ENCODE measurements at places on chromosomes 1 and 21. TPM values are rescaled to one million over a fixed set of nuclear protein-coding genes. Genes with fewer than 3 reads are reported as not detected.
A peak's percentile ranks its signal among the peaks of the same experiment; 100 is the strongest.

The OPTC gene
- total RNA-seq = not detected

DNA sequence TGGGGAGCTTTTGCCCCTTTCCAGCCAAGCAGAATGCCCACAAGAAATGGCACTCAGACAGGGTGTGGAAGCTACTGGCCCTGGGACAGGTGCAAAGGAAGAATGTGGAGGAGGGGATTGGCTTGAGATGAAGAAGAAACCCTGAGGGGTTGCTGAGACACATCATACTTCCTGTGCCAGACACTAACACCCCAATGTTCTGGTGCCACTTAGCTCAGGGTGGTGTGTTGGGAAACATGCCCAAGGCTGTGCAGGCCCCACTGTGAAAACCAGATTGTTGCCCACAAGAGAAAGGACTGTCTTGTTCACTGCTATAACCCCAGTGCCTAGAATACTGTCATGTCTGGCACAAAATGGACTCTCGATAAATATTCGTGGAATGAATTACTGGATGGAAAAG, 9.9 kb upstream of the PAQR6 start:
- DNase-seq = no peak
- H3K36me3 ChIP-seq = peaks cover 100% of the 10 kb centered on the region
- H3K4me3 ChIP-seq = no peak overlapping the region
- no peaks in the 10 kb centered on the region for H3K27me3 ChIP-seq
- H3K4me1 ChIP-seq = no peaks in the 10 kb centered on the region
- H3K27ac ChIP-seq = no peak overlapping the region

DNA sequence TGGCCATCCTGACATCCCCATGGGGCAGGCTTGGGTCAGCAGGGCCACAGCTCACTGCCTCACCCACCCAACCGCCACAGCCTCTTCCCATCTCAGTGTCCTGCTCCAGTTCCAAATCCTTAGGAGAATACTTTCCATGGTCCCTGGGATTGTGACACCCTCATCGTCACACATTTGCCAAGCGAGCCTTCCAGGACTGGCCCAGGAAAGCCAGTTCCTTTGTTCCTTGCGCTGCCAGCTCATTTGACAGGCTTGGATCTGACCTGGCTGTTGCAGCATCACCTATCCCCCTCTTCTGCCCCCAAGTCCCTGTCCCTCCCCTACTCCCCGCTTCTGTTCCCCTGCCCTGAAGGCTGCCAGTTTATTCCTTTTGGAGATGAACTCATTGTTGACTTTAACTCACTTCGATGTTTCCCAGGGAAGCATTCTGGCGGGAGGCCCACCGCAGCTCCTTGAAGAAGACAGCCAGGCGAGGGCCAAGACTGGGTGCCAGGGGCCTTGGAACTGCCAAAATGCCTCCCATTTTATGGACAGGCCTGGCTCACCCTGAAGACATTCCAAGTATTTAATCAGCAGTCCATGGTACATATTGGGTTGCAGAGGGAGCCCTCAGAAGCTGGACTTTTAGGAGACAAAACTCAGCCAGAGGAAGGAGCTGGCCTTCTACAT, 10.2 kb upstream of the GNL2 start:
- H3K4me1 ChIP-seq = peaks cover 17% of the 10 kb centered on the region
- H3K27me3 ChIP-seq = no peaks in the 10 kb centered on the region
- H3K27ac ChIP-seq = no peak overlapping the region
- no peak for DNase-seq

- no peaks in the 10 kb centered on the region for H3K36me3 ChIP-seq
- H3K4me1 ChIP-seq = peaks cover 18% of the 10 kb centered on the region
- H3K27ac ChIP-seq = peak overlapping the region; percentile 24
These were observed 8.1 kb downstream of the ADAMTS5 start for GRCh38 chr21:26958788-26959187.

The KIRREL1 gene
- total RNA-seq = 50.9 TPM

DNA sequence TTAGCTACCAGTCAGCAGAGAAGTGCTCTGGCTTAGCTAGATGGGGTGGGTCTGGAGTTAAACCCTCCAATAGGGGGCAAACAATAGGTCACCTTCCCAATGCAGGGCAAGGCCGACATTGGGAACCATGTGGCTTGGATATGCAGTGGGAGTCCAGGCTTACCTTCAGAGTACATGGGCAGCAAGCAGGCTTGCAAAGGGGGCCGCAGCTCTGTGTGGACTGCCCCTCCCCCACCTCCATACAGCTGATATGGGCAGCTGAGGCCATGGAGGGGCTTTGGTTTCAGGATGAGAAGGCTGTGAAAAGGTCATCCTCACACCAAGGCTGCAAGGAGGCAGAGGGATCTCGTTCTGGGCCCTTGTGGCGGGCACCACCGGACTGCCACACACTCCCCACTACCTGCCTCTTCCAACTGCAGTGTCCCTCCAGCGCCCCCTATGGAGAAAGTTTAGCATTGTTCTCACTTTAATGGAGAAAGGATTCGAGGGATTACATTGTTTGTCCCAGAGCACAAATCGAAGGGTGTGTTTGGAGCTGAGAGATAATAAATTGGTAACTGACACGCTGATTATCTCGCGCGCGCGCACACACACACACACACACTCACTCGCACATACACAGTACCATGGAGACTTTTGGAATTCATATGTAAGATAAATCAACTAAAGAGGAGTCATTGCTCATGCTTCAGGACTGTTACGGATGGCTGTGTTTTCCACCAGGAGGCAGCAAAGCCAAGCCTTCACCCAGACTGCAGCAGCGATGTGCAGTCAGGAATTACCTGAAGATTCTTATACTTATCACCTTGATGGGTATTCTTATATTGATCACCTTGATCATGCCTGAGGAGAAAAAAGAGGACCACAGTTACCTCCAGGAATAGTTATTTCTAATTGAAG, 7.0 kb upstream of the SMCP start:
- no peak overlapping the region for H3K27ac ChIP-seq
- H3K27me3 ChIP-seq = no peaks in the 10 kb centered on the region
- no peaks in the 10 kb centered on the region for H3K4me1 ChIP-seq
- no peak for DNase-seq

The CATSPERE gene
- total RNA-seq = 0.85 TPM

- no peaks in the 10 kb centered on the region for H3K4me1 ChIP-seq
- H3K27me3 ChIP-seq = no peaks in the 10 kb centered on the region
- no peaks in the 10 kb centered on the region for H3K36me3 ChIP-seq
- H3K4me3 ChIP-seq = no peak overlapping the region
These were observed 35.3 kb downstream of the RERE start for GRCh38 chr1:8782001-8782620.

GRCh38 chr1:191261111-191261510, 783.4 kb upstream of the BRINP3 start:
- no peaks in the 10 kb centered on the region for H3K36me3 ChIP-seq
- no peaks in the 10 kb centered on the region for H3K27me3 ChIP-seq
- no peaks in the 10 kb centered on the region for H3K4me1 ChIP-seq
- no peak overlapping the region for H3K4me3 ChIP-seq
- H3K27ac ChIP-seq = no peak overlapping the region

GRCh38 chr1:119639109-119639508, 9.0 kb downstream of the ZNF697 start:
- H3K27ac ChIP-seq = no peak overlapping the region
- no peak for DNase-seq
- H3K4me1 ChIP-seq = no peaks in the 10 kb centered on the region
- H3K4me3 ChIP-seq = no peak overlapping the region
- H3K36me3 ChIP-seq = no peaks in the 10 kb centered on the region

The LEPROT gene
- total RNA-seq = 58.7 TPM

The FCGR1A gene
- total RNA-seq = 22.7 TPM

The FCGR2B gene
- total RNA-seq = 37.1 TPM

GRCh38 chr1:15188130-15188524, 34.6 kb downstream of the TMEM51 start:
- no peaks in the 10 kb centered on the region for H3K27me3 ChIP-seq
- H3K4me1 ChIP-seq = peaks cover 16% of the 10 kb centered on the region
- DNase-seq = no peak
- peak overlapping the region; percentile 65 for H3K27ac ChIP-seq
- H3K36me3 ChIP-seq = no peaks in the 10 kb centered on the region

The HHIPL2 gene
- 0.54 TPM for total RNA-seq

The C1orf56 gene
- total RNA-seq = 2.4 TPM

DNA sequence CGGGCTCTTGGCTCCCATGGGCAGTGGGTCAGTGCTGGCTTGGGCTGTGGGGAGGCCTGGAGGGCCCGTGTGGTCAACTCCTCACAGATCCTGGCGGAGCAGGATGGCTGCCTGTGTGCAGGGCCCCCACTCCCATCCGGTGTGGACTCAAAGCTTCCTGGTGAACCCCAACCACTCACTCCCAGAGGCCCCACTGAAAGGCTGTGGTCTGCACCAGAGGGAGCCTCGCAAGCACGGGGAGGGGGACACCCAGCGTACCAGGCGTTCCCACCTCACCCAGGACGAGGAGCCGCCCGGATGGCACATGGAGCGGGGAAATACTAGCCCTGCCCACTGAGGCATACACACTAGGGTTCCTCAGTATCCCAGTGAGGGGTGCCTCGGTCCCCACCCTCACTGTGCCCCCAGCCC, 75.4 kb upstream of the ACTRT2 start:
- DNase-seq = peak; percentile 41
- no peaks in the 10 kb centered on the region for H3K36me3 ChIP-seq
- H3K4me1 ChIP-seq = peaks cover 5% of the 10 kb centered on the region
- no peak overlapping the region for H3K27ac ChIP-seq
- no peaks in the 10 kb centered on the region for H3K27me3 ChIP-seq
- H3K4me3 ChIP-seq = no peak overlapping the region

- DNase-seq = peak; percentile 87
- H3K4me3 ChIP-seq = peak overlapping the region; percentile 40
- no peaks in the 10 kb centered on the region for H3K27me3 ChIP-seq
- H3K27ac ChIP-seq = peak overlapping the region; percentile 82
- no peaks in the 10 kb centered on the region for H3K36me3 ChIP-seq
- H3K4me1 ChIP-seq = peaks cover 26% of the 10 kb centered on the region
These were observed 11.5 kb upstream of the COL16A1 start for GRCh38 chr1:31715087-31715872.

The SPRR4 gene
- not detected for total RNA-seq

The CCDC27 gene
- total RNA-seq = not detected

DNA sequence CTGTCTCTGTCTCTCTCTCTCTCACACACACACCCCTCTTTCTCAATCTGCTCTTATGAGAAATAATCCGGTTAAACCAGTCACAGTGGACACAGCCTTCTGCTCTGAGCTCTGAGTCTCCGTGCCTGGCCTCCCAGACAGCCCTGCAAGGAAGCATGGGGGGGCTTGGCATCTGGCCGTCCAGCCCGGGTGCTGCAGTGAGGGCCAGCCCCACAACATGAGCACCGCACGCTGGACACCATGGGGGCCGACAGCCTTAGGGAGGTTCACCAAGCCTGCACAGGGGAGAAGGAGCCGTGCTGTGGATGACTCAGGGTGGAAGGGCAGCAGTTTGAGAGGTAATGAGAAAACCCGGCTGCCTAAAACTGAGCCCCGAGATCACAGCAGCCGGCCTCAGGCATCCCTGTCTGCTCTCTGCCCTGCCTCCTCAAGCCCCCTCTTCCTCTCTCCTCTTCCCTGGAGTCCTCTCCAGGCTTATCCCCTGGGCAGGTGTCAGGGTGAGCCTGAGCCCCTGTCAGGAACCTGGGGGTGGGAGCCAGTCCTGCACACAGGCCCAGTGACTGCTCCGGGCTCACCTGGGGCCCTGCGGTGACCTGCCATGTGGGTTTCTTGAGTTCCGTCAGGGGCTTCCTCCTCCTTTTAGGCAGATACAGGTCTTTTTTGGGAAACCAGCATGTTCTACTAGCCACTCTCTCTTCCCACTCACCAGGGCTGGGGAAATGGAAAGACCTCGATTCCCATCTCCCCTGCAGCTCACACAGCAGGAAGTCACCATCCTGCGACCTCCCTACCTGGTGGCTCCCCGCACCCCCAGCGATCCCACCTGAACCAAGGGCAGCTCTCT, 92.8 kb downstream of the ITPKB start:
- peaks cover 42% of the 10 kb centered on the region for H3K36me3 ChIP-seq
- H3K4me3 ChIP-seq = no peak overlapping the region
- DNase-seq = peak; percentile 73
- H3K27me3 ChIP-seq = no peaks in the 10 kb centered on the region

- H3K4me3 ChIP-seq = no peak overlapping the region
- DNase-seq = no peak
- no peaks in the 10 kb centered on the region for H3K36me3 ChIP-seq
- no peaks in the 10 kb centered on the region for H3K4me1 ChIP-seq
- H3K27me3 ChIP-seq = no peaks in the 10 kb centered on the region
- no peak overlapping the region for H3K27ac ChIP-seq
These were observed 58.9 kb downstream of the DIPK1A start for GRCh38 chr1:92902406-92902744.

DNA sequence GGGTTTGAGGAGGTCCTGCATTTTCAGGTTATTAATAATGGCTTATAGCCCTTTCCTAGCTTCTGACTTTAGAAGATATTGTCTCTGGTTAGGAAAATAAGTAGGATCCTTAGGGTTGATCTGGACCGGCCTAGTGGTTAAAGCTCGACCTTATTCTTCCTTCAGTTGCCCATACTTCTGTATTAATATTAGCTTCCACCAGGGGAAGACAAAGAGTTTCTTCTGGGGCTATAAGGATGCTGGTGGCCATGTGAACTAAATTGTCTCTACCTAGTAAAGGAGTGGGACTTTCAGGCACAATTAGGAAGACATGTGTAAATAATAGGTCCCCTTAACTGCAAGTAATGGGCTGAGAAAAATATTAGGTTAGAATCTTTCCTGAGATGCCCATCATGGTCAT, 20.6 kb upstream of the FCGR2A start:
- no peaks in the 10 kb centered on the region for H3K4me1 ChIP-seq
- no peak for DNase-seq
- H3K27ac ChIP-seq = no peak overlapping the region
- H3K4me3 ChIP-seq = no peak overlapping the region
- H3K27me3 ChIP-seq = peaks cover 17% of the 10 kb centered on the region

GRCh38 chr21:38434913-38435533, 63.3 kb downstream of the ERG start:
- H3K27me3 ChIP-seq = no peaks in the 10 kb centered on the region
- no peak overlapping the region for H3K4me3 ChIP-seq
- no peaks in the 10 kb centered on the region for H3K36me3 ChIP-seq
- DNase-seq = no peak
- peaks cover 22% of the 10 kb centered on the region for H3K4me1 ChIP-seq

- H3K36me3 ChIP-seq = no peaks in the 10 kb centered on the region
- H3K4me1 ChIP-seq = no peaks in the 10 kb centered on the region
- no peak overlapping the region for H3K4me3 ChIP-seq
- no peaks in the 10 kb centered on the region for H3K27me3 ChIP-seq
These were observed 28.1 kb upstream of the IL10 start for GRCh38 chr1:206800411-206800810.

The RPS6KA1 gene
- 131 TPM for total RNA-seq

The UBE2G2 gene
- total RNA-seq = 125 TPM

GRCh38 chr1:219576931-219577730, 35.8 kb downstream of the ZC3H11B start:
- no peak overlapping the region for H3K27ac ChIP-seq
- no peak overlapping the region for H3K4me3 ChIP-seq
- H3K27me3 ChIP-seq = no peaks in the 10 kb centered on the region

GRCh38 chr1:24139841-24140425, 3.0 kb downstream of the IL22RA1 start:
- DNase-seq = no peak
- H3K27me3 ChIP-seq = no peaks in the 10 kb centered on the region
- no peaks in the 10 kb centered on the region for H3K4me1 ChIP-seq

The GPR25 gene
- 0.50 TPM for total RNA-seq

Data from spleen (tissue), 13 donors.